H1 (cell line): ENCODE measurements at places on chromosomes 13 and 19.
A peak's percentile ranks its signal among the peaks of the same experiment; 100 is the strongest.

DNA sequence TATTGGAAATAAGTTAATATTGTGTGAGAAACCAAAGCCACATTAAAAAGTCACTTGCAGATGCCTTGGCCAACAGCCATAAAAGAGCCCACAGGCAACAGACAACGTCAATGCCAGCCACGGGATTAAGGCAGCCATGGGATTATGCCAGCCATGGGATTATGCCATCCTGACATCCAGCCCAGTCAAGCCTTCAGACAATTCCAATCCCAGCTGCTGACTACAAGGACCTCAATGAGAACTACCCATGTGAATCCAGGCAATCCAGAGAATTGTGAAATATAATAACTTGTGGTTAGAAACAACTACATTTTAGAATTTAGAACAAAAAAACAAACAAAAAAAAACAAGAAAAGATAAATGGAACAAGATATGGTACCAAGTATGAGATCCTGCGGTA is 356.6 kb downstream of the EFNB2 start:
- no peak for DNase-seq

- DNase-seq, result peak; percentile 43
Observed at GRCh38 chr13:55087085-55087484, 2053.6 kb upstream of the PRR20A start.

GRCh38 chr13:62799931-62800436 is 1384.3 kb upstream of the PCDH20 start:
- DNase-seq, result no peak

- DNase-seq, result no peak
Observed at GRCh38 chr13:85508683-85509329, 290.4 kb downstream of the SLITRK6 start.

DNA sequence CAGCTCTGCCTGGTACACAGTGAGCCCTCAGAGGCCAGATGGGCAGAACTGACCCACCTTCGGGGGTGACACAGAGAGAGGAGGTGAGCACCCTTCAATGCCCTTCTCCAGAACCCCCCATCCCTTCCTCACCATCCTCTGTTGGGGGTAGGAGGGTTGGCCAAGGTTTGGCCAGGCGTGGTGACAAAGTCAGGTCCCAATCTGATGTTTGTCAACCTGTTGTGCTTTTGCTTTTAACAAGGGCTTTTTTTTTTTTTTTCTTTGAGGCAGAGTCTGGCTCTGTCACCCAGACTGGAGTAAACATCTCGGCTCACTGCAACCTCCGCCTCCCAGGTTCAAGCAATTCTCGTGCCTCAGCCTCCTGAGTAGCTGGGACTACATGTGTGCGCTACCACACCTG is 7.3 kb downstream of the PTGIR start:
- no peak for DNase-seq

- no peak for DNase-seq
Observed at GRCh38 chr19:56142087-56142787, 1.1 kb downstream of the ZNF444 start.

- DNase-seq, result no peak
Observed at GRCh38 chr13:21998279-21998990, 327.6 kb downstream of the FGF9 start.

DNA sequence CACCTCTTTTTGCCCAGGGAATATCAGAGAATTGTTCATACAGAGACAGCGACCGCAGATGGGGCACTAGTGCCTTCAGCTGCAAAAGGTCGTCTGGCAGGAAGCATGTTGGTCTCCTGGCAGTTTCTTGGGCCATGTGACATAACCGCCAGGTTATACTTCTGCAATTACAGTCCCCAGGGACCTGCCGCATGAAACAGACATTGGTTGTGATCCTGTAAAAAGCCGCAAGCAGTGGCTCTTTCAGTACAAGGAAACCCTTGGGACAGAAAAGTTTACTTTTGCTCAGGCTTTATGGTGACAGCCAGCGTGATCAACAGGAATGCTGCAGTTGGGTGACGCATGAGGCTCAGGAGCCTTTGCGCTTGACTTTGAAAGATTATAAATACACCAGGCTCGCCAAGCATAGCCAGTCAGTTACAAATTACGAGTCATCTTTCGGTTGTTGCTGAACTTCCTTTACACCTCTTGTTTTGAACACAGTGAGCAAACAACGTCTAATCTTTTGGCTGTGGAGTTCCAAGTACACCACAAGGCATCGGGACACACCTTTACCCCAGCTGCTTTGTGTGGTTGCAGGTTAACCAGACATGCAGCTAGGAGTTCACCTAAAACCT is 50.5 kb upstream of the UBE2L5 start:
- no peak for DNase-seq

DNA sequence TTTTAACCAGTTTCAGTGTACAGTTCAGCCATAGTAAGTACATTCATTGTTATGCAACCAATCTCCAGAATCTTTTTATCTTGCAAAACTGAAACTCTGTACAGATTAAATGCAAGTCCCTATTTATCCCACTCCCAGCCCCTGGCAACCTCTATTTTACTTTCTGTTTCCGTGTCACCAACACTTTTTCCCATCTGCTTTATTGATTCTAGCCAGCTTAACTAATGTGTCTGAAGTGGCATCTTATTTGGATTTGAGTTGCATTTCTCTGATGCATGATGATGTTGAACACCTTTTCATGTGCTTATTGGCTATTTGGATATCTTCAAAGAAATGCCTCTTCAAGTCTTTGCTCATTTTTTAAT is 18.9 kb downstream of the SPATA13 start:
- DNase-seq, result no peak

DNA sequence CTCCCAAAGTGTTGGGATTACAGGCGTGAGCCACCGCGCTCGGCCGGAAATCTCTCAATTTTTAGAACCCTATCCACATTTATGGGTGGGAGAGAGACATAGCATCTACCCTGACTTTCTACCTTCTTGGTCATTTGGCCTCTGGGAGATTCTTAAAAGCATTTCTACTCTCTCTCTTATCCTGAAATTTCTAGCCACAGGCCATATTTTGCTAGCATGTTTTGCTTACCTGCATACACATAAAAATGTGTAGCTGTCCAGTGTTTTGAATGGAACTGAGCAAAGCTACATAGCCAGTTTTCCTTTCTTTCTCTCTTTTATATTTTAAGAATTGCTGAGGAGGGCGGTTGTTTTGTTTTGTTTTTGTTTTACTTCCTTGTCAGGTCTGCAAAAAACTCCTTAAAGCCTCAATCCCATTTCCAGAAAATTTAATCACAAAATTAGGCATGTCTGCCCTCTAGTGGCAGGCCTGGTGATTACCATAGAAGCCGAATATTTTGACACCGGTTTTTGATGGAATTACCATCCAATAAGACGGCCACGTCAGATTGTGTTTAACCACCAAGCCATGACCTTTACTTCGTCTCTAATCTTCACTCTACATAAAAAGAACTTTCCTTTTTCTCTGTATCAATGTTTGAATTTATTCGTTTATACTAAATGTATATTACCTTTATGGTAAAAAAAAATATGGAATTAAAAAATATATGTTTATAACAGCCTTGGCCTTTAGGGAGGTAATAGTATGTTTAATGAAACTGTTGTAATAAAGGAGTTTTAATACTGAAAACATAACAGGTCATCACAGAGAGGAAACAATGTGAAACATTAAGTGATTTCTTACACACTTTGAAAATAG is 34.4 kb upstream of the OXGR1 start:
- no peak for DNase-seq

- DNase-seq, result peak; percentile 65
Observed at GRCh38 chr19:50817941-50818858, 5.4 kb downstream of the KLK1 start.

- no peak for DNase-seq
Observed at GRCh38 chr19:7676376-7676775, 514 bp upstream of the MCEMP1 start.

- DNase-seq, result no peak
Observed at GRCh38 chr13:20439261-20439660, 86.4 kb downstream of the CRYL1 start.

GRCh38 chr13:24660023-24660741 is 20.0 kb upstream of the ATP12A start:
- no peak for DNase-seq

GRCh38 chr19:32131005-32131404 is 214.4 kb upstream of the ZNF507 start:
- DNase-seq, result no peak

- no peak for DNase-seq
Observed at GRCh38 chr19:11225172-11225571, 14.2 kb upstream of the ANGPTL8 start.

- DNase-seq, result no peak
Observed at GRCh38 chr13:77412116-77412635, 85.3 kb upstream of the MYCBP2 start.

DNA sequence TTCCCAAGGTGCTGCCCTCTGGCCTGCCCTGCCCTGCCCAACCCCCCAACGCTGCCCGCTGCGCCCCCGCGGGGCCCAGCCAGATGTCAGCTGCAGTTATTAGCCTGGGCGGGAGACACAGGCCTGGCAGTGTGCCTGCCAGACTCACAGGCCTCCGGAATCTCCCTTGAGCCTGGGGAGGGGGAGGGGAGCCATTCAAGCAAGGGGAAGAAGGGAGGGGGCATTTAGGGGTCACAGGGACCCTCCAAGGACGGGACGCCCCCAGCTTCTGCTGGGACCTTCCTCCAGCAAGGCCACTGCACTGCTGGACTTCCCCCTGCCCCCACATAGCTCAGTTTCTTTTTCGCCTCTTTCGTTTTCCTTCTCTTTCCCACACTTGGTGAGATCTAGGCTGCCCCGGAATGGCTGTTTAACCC is 2.6 kb upstream of the JUNB start:
- DNase-seq, result no peak

DNA sequence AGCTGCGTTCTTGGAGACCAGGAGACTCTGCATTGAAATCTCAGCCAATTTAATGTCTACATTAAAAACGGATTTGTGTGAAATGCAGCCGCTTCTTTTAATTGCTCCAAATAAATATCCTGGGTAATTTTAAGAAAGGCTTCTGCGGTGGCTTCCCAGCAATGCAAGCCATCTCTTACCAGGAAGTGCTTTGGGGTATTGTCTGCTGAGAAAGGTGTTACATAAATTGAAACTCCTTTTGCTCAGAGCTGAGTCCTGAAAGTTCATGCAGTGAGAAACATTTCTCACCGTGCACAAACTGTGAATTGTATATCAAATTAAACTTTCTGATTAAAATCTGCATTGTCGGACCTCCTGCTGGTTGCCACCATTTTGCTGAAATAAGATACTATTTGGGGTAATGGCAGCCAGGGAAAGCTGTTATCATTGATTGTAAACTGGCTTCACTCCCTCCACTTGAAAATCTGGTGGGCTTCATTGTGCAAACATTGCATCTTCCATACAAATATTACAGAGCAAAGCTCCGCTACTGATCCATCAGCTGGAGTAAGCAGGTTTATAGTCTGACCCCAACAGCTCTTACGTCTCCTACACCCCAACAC is 59.5 kb downstream of the ZIC5 start:
- no peak for DNase-seq

DNA sequence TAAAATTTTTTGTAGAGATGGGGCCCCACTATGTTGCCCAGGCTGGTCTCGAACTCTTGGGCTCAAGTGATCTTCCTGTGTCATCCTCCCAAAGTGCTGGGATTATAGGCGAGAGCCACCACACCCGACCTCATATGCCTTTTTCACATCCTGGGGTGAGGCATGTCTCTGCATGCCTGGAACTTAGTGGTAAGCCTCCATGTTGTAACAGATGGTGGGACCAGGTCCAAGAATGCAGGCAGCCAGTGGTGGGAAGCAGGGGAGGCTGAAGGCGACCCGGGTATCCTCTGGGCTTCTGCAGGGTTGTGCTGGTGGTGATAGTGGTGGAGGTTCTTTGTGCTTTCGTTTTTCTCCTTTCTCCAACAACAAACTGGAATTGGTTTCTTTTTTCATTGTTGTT is 30.1 kb upstream of the CCDC124 start:
- no peak for DNase-seq

GRCh38 chr13:30763786-30764413 is 28.6 kb downstream of the ALOX5AP start:
- DNase-seq, result no peak

DNA sequence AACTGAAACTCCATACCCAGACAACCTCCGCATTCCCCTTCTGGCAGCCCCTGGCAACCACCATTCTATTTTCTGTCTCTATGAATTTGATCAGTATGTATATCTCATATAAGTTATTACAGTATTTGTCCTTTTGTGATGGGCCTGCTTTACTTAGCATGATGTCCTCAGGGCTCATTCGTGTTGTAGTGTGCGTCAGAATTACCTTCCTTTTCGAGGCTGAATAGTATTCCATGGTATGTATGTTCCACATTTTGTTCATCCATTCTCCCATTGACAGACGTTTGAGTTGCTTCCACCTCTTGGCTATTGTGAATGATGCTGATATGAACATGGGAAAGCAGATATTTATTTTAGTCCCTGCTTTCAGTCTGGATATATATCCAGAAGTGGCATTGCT is 5.0 kb downstream of the PLEKHF1 start:
- DNase-seq, result no peak

DNA sequence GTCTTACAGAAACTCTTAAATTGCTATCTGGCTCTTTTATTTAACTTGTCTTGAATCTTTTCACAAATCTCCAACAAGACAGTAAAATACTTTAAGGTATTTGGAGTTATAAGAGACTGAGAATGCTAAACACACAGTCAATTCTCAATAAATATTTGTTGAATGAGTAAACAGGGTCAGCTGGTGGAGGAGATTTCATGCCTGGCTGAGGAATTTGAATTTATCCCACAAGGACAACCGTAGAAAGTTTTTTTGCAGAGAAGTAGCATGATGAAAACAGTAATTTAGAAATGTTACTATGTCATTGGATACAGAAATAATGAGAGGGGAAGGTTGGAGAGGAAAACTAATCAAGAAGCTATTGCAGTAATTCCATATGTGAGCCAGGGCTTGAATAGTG is 1223.7 kb downstream of the PCDH17 start:
- no peak for DNase-seq
